Iris pigment epithelial cell (primary cell): ENCODE measurements at places on chromosomes 7 and 10.

- no peak for DNase-seq
These were observed 7.8 kb downstream of the CD36 start for GRCh38 chr7:80646083-80646865.

DNA sequence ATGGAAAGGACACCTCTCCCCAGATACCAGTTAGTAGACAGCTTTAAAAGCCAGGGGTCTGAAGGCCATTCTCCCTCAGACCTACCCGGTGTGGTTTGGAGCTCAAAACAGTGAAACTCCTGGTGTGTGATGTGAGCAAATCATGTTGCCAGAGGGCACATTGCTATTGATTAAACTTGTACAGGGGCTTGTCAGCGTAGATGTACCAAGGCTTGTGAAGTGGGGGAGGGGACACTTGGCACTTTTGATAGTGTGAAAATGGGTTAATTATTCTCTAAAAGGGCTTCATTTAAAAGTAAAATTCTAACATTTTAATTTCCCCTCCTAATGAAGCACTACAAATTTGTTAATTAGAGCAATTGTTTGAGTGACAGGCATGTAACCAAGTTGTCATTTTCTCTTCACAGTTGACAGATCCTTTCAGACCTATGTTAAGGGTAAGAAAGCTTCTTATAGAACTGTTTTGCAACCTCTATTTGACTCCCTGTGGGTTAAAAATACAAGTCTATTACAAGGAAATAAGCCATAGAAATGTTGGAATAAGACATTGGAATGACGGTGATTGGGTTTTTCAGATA lies 356.9 kb upstream of the GALNT17 start:
- no peak for DNase-seq

DNA sequence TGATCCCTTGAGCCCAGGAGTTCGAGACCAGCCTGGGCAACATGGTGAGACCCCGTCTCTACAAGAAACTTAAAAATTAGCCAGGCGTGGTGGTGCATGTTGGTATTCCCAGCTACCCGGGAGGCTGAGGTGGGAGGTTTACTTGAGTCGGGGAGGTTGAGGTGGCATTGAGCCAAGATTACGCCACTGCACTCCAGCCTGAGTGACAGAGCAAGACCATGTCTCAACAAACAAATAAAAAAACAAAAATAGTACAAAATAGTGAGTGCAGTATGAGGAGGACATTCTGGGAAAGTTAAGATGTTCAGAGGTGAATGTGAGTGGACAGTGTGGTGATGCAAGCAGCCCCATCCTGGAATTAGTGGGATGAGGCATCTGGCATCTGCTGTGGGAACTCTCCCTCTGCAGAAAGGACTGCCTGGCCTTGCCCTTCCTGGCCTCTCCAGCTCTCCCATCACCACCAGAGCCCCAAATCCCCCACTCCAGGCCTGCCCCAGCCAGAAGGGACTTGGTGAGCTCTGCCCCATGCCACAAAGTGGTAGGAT lies 96.6 kb upstream of the PARD3 start:
- DNase-seq = no peak

GRCh38 chr7:144494355-144494754 lies 90.9 kb upstream of the NOBOX start:
- no peak for DNase-seq

GRCh38 chr7:125670926-125671572 lies 741.4 kb upstream of the POT1 start:
- peak; percentile 22 for DNase-seq

GRCh38 chr7:92671505-92672169 lies 81.4 kb upstream of the FAM133B start:
- no peak for DNase-seq

DNA sequence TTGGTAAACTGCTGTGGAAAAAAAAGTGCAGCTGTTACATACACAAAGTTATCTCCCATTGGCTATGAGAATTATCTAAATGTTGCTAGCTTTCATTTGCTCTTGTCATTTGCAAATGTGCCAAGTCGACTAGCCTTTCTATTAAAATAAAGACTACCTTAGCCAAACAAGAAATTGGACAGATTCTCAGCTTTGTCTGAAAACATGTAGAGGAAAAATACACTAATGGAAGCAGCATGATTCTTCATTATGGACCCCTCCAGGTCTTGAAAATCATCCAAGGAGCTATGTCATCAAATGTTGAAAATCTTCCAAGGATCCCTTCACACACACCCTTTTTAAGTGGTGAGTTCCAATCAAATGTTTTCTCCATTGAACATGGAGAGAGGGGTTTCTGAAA lies 237.7 kb downstream of the ETV1 start:
- DNase-seq = no peak

DNA sequence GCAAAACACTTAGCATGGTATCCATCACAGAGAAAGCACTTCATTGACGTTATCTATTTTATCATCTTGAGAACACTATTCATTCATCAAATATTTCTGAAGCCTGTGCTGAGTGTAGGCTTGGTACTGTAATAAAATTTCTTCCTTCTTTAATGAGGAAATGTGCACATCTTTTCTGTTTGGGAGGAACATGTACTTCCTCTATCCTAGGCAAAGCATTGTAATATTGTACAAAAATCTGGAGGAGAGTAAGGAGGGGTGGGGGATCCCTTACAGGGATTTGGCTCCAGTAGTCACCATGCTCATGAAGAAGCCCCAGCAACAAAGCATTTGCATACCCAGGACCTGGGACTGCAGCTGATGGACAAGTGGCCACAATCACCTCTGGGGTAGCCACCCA lies 39.9 kb upstream of the SORCS3 start:
- no peak for DNase-seq

GRCh38 chr7:110548372-110548771 lies 542.6 kb upstream of the LRRN3 start:
- DNase-seq = no peak
